Bronchial epithelial cell (primary cell): ENCODE measurements at places on chromosomes 5 and 9. TPM values are rescaled to one million over a fixed set of nuclear protein-coding genes. Genes with fewer than 3 reads are reported as not detected.

- DNase-seq, result peak; percentile 33
Observed at GRCh38 chr5:141880961-141881801, 3.0 kb upstream of the PCDH1 start.

DNA sequence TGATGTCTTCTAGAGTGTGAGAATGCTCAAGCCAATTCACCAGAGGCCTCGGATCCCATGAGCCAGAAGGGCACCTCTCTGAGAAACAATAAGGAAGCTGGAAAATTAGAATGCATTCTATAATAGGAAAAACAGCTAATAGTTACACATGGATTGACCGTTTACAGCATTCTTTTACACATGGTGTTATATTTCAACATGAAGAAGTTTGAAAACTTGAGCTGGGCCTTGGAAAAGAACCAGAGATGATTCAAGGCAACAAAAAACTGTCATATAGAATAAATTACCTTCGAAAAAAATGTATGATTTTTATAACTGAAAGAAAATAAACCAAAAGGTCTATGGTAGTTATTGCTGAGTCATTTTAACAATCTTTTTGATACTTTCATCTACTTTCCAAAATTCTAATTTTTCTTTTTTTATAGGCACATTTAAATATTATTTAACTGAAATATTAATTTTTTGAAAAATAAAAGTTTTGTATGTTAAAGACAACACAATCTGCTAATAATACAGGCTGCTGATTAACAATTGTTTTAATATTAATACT lies 6.2 kb downstream of the SH3TC2 start:
- no peak for DNase-seq

GRCh38 chr9:18909140-18910018 lies 123.6 kb downstream of the SAXO1 start:
- DNase-seq, result no peak

GRCh38 chr5:62465985-62466925 lies 53.7 kb downstream of the IPO11 start:
- no peak for DNase-seq

GRCh38 chr5:137470111-137470920 lies 28.8 kb downstream of the SPOCK1 start:
- peak; percentile 99 for DNase-seq

DNA sequence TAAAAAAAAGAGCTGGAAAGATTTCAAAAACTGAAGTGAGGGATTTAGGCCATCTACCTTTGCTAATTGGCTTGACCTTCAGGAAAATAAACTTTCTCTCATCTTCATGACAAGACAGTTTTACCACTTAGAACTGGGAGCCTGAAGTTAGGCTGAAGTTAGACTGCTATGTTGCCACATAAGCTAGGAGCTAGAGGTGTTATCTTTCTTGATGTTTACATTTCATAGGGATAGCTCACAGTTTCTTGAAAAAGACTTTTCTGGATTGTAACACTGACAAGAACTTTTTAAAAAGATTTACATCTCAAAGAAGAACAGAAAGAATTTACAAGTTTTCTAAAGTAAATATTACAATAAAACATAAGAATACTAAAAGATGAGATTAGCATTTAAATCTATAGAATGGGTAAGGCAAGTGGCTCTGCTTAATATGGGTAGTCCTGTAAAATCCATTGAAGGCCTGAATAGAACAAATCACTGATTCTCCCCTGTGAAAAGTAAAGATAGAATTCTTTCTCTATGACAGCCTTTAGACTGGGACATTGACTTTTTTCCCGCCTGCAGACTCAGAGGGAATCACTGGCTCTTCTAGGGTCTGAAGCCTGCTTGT lies 1665.4 kb upstream of the CDH9 start:
- DNase-seq, result peak; percentile 7

- no peak for DNase-seq
Observed at GRCh38 chr5:71937921-71938698, 169.2 kb upstream of the MAP1B start.

- DNase-seq, result no peak
Observed at GRCh38 chr9:14936491-14936890, 26.3 kb upstream of the FREM1 start.

GRCh38 chr5:21573416-21574314 lies 1279.5 kb downstream of the CDH12 start:
- no peak for DNase-seq

DNA sequence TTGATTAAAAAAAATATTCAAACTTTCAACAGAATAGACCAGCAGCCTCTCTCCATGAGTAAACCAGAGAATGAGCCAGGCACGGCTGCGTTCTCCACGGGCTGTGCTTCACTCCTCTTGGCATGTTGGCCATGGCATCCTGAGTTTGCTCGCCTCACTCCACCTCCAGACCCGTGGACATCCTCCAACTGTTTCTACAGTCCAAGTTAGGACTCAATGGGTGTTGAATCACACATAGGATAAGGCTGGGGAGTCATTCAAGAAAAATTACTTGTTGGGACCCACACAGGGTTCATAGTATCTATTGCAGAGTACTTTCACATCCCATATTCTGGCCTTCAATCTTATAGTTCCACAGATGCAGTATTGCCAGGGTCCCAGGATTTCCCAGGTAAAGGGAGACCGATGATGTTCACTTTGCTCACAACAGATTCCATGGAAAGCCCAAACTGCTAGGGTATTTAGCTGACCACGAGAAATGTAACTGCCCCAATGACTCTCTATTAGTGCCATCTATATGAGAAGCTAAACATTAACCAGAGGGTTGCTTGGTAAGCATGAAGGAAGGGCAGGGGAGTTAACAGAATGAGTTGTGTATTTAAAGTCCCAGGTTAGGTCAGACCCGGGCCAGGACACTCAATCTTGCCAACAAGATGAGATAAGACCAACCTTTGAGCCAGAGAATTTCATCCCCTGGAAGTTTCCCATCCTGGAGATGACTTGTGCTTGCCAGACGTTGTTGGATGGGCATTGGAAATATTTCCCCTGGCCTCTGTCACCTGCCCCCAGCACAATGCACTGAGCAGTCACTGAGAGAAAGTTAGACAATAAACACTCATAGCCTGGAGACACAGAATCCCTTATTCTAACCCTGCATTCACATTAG lies 19.7 kb upstream of the GDA start:
- no peak for DNase-seq

- DNase-seq, result peak; percentile 85
Observed at GRCh38 chr5:149549461-149550267, 1.6 kb downstream of the CSNK1A1 start.

The DAB2IP gene
- 8.4 TPM in 2 replicates for total RNA-seq

- DNase-seq, result no peak
Observed at GRCh38 chr5:57539281-57539701, 56.7 kb upstream of the ACTBL2 start.

The TMEM252 gene
- total RNA-seq, result not detected in 2 replicates

The CNTNAP3 gene
- 9.1 and 11.6 TPM in 2 replicates for total RNA-seq

DNA sequence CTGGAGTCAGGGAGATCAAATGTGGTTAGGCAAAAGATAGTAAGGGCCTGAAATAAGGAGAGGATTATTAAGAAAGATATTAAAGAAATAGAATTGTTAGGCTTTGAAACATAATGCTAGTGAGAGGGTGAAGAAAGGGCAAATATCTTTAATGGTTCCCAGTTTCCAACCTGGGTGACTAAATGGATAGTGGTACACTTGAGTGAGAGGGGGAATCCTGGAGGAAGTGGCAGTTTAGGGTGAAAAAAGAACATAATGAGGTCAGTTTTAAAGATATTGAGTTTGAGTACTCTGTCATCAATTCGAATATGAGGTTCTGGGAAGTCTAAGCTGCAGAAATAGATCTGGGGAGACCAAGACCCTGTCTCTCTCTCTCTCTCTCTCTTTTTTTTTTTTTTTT lies 18.9 kb downstream of the DNAI1 start:
- no peak for DNase-seq

The HAVCR2 gene
- 0.38 and 0.53 TPM in 2 replicates for total RNA-seq

DNA sequence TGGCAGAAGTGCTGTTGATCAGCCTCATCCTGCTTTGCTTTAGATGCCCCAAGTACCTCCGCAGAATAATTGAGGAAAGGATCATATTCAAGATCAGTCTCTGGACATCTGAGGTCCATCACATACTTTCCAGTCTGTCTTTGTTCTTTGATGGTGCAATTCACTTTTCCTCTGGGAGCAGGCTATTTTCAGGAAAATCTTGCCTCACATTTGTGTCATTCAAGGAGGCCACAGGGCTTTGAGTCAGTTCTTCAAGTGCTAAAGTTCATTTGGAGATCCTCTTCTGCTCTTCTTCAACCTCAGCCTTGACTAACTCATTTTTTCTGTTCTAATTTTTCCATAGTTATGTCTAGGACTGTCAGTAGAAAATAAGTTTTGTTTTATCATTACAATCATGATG lies 18.6 kb downstream of the EQTN start:
- no peak for DNase-seq

The SIT1 gene
- not detected in 2 replicates for total RNA-seq

DNA sequence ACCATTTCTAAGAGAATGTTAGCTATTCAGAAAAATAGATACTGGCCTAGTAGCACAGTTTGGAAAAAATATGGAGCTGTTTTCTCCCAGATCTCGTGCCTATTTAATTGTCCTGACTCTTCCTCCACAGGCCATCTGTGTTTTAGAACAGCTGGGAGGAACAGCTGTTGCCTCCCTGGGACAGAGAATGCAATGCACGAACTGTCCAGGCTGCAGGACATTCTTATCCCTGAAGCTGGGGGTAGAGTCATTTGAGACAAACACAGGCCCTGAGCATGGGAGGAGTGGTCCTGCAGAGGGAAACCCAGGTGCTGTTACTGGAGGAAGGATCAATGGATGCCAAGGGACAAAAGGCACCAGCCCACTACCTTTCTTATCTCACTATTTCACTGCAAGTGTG lies 20.9 kb upstream of the SPARC start:
- no peak for DNase-seq

DNA sequence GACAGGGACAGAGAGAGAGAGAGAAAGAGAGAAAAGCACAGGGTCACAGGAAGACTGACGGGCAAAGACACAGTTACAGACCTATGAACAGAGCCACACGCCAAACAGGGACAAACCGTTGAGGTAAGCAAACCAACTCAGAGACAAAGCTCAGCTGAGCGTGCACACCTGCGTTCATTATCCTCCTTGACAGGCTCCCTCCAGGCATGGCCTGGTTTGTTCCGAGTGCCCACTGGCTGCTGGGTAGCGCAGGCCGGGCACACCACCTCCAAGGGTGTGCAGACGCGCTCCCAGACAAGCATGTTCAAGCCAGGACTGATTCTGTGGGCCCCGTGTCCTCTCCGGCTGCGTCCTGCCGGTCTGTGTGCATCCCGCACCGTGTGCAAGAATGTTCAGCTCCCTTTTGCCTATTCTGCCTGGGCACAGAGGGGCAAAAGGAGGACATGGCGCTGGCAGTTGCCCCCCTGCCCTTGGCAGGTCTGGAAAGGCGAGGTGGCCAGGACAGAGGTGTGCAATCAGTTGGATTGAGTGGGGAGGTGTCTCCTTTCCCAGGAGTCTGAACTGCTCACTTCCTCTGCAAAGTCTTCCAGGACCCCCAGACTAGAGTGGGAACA lies 467 bp upstream of the SMIM32 start:
- no peak for DNase-seq

- DNase-seq, result peak; percentile 53
Observed at GRCh38 chr5:55645304-55645703, 66.8 kb downstream of the SLC38A9 start.

GRCh38 chr9:98175028-98175569 lies 17.3 kb downstream of the CORO2A start:
- DNase-seq, result no peak

- DNase-seq, result no peak
Observed at GRCh38 chr5:139655727-139656271, 7.7 kb downstream of the CXXC5 start.

GRCh38 chr5:157157293-157157891 lies 8.7 kb downstream of the GARIN3 start:
- DNase-seq, result no peak

- DNase-seq, result peak; percentile 12
Observed at GRCh38 chr9:80957801-80958200, 731.5 kb downstream of the TLE1 start.

The PCDHA10 gene
- total RNA-seq, result under 0.01 TPM in 2 replicates

DNA sequence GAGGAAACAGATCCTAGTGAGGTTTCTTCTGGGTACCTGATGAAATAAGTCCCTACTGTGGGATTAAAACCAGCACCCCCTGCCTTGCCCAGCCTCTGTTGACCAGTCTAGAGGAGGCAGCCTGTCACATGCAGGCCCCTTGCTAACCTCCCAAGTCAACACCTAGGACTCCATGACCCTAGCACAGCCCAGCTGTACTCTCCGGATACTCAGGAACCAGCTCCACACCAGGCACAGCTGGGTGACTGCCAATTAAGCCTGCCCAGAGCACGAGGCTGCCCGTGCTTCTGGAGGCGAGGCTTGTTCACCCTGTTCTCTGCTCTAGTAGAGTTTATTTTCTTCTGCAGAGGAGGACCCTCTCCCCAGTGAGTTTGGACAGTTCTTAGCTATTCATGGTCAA lies 92.5 kb downstream of the SNX24 start:
- DNase-seq, result no peak

DNA sequence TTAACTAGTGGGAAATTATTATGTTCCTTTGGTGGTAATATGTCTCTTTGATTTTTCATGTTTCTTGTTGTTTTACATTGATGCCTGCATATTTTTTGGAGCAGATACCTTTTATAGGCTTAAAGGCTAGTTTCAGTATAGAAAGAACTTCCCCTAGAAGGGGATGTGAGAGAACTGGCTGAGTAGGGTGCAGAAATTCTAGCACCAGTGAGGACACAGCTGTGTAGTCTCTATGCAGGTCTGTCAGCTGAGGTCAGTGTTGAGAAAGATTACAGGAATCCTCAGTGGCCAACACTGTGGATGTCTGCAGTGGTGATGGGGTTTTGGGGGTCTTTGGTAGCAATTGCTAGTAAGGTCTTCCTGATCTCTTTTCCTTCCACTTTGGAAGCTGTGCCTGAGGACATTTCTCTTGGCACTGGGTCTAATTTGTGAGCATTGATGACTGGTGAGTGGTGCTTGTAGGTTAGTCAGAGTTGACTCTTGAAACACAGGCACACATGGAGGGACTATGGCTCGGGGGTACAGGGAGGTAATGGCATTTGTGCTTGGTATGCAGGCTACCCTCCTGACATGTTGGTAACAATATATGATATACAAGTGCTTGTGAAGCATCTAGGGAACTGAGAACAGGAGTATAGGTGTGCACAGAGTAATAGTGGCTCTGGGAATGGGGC lies 221.4 kb downstream of the SPATA31D1 start:
- DNase-seq, result peak; percentile 69

The F2R gene
- 2.0 and 12.1 TPM in 2 replicates for total RNA-seq

The SKP2 gene
- 8.8 and 9.5 TPM in 2 replicates for total RNA-seq

The PDE8B gene
- total RNA-seq, result under 0.01 TPM in 1 of 2 replicates, not detected in the other

The BSPRY gene
- 1.8 and 20.4 TPM in 2 replicates for total RNA-seq

The TEK gene
- under 0.01 and 0.26 TPM in 2 replicates for total RNA-seq

The SPATA6L gene
- 2.6 and 6.5 TPM in 2 replicates for total RNA-seq

GRCh38 chr9:135209852-135210251 lies 122.4 kb downstream of the OLFM1 start:
- peak; percentile 1 for DNase-seq
